Thoracic aorta (tissue), 2 donors: ENCODE measurements at places on chromosomes 3 and 15. TPM values are rescaled to one million over a fixed set of nuclear protein-coding genes. Genes with fewer than 3 reads are reported as not detected.

ACVR2B gene
- 3.7 TPM for total RNA-seq

BFSP2 gene
- total RNA-seq: not detected

HYAL3 gene
- 0.35 TPM for total RNA-seq

AGBL1 gene
- not detected for total RNA-seq

KLHL6 gene
- total RNA-seq: 6.6 TPM

RARB gene
- total RNA-seq: 3.8 TPM

ROBO1 gene
- 24.4 TPM for total RNA-seq

C3orf20 gene
- not detected for total RNA-seq

ACOX2 gene
- 20.8 TPM for total RNA-seq

MKRN3 gene
- total RNA-seq: 5.0 TPM

BRPF1 gene
- 16.4 TPM for total RNA-seq

ADAMTS17 gene
- 2.8 TPM for total RNA-seq

MITF gene
- total RNA-seq: 12.3 TPM

CLDN16 gene
- not detected for total RNA-seq

TMEM207 gene
- not detected for total RNA-seq

PLA2G4E gene
- not detected for total RNA-seq

ANKUB1 gene
- total RNA-seq: 0.81 TPM

ATP13A4 gene
- total RNA-seq: not detected

SCAP gene
- 80.0 TPM for total RNA-seq

ARNT2 gene
- total RNA-seq: 22.9 TPM

KLHL40 gene
- total RNA-seq: not detected

TEX55 gene
- total RNA-seq: not detected

COL8A1 gene
- total RNA-seq: 916 TPM

MESP2 gene
- total RNA-seq: 1.8 TPM

CCR8 gene
- total RNA-seq: not detected

DHFR2 gene
- 4.5 TPM for total RNA-seq

RPL29 gene
- 642 TPM for total RNA-seq

VIPR1 gene
- 48.7 TPM for total RNA-seq

FBXL22 gene
- 62.1 TPM for total RNA-seq

SLC12A1 gene
- 0.68 TPM for total RNA-seq

CCDC39 gene
- total RNA-seq: not detected

NANOGP8 gene
- total RNA-seq: 0.81 TPM

CAPN3 gene
- 37.0 TPM for total RNA-seq

CTDSPL gene
- total RNA-seq: 59.6 TPM

IL16 gene
- total RNA-seq: 11.1 TPM

GPR160 gene
- 2.3 TPM for total RNA-seq

ZBTB20 gene
- 120 TPM for total RNA-seq

CCDC191 gene
- 3.4 TPM for total RNA-seq

INSYN1 gene
- 15.2 TPM for total RNA-seq

NME9 gene
- not detected for total RNA-seq

AHSG gene
- not detected for total RNA-seq
